Type B pancreatic cell (in vitro differentiated cells): ENCODE measurements at places on chromosomes 2 and 18.

GRCh38 chr18:48842259-48843061 lies 108.3 kb downstream of the SMAD7 start:
- no peak for DNase-seq

DNA sequence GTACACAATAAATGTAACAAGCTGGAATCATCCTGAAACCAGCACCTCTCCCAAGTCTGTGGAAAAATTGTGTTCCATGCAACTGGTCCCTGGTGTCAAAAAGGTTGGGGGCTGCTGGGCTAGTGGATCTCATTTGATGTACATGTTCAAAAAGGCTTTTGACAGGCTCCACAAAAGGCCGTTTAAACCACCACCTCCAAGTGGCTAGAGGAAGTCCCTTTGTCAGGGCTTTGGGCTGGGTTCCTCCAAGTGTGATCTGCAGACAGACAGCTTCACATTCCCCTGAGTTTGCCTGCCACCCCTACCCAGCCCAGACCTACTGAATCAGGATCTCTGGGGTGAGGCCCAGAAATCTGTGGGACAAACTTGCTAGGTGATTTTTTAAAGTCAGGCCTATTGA lies 84.7 kb downstream of the TGFA start:
- DNase-seq, result no peak

- DNase-seq, result no peak
These were observed 272.4 kb upstream of the THSD7B start for GRCh38 chr2:136492901-136493300.

GRCh38 chr2:20429528-20429927 lies 17.3 kb upstream of the RHOB start:
- no peak for DNase-seq

GRCh38 chr18:26442126-26442525 lies 106.2 kb downstream of the KCTD1 start:
- DNase-seq, result no peak

- DNase-seq, result no peak
These were observed 247.4 kb upstream of the CYP26B1 start for GRCh38 chr2:72395096-72395495.

DNA sequence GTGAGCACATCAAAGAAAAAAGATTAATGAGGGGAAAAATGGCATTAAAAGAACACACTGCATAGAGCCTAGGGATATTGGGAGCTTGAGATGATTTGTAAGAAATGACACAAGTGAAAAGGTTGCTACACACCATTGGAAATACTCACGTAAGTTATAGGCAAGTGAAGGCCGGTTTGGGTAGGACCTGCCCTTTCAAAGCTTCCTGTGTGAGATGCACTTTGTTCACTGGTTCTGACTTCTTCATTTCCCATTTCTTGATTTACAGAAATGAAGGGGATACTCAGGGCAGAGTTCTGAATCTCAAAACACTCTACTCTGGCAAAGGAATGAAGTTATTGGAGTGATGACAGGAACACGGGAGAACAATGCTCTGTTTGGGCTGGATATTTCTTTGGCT lies at the start of gene IL18RAP:
Gene IL18RAP, plus strand, starts transcription at position 251 of the 400 bp plus-strand sequence. Its CDS starts 118 bp downstream, at position 369.
- no peak for DNase-seq

GRCh38 chr18:1048032-1048431 lies 143.4 kb downstream of the ADCYAP1 start:
- DNase-seq, result no peak

GRCh38 chr2:47069628-47070154 lies 85.4 kb downstream of the STPG4 start:
- DNase-seq, result no peak

- DNase-seq, result no peak
These were observed 259.7 kb downstream of the LPIN1 start for GRCh38 chr2:12005886-12006681.

DNA sequence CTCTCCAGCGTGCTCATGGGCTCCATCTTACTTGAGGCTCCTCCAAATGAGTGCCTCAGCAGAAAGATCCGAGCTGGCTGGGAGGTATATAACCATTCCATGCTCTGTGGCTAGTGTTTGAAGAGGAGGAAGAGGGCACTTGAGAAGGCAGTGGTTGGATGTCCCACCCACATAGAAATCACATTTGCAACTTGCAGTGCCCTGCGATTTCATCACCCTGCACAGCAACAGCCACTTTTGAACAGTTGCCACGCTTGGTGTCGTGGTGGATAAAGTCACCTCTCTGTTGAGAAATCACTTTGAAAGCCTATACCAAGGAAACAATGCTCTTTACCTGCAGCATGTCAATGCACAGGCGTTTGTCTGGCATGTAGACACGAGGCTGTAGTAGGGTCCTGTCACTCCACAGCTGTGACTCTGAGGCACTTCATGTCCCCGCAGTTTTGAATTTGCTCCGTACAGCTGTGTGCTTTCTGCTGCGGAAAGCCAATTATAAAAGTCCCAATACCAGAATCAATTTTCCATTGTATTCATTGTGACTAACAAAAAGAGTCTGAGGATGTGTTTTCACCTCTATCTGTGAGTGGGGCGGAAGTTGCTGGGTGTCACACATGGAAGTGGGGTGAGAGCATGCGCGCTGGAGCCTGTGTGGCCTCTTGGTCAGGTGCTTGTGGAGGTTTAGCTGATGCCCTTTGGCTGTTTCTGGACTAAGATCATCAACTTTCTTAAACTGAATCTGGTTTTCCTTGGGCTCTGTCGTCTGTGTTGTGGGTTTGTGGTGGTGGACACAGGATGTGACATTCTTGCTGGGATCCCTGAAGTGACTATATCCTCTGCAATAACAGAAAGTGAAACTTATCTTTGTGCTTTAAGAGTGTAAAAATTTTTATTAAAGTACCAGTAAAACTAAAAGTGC lies 2.8 kb downstream of the CNDP2 start:
- DNase-seq, result no peak

DNA sequence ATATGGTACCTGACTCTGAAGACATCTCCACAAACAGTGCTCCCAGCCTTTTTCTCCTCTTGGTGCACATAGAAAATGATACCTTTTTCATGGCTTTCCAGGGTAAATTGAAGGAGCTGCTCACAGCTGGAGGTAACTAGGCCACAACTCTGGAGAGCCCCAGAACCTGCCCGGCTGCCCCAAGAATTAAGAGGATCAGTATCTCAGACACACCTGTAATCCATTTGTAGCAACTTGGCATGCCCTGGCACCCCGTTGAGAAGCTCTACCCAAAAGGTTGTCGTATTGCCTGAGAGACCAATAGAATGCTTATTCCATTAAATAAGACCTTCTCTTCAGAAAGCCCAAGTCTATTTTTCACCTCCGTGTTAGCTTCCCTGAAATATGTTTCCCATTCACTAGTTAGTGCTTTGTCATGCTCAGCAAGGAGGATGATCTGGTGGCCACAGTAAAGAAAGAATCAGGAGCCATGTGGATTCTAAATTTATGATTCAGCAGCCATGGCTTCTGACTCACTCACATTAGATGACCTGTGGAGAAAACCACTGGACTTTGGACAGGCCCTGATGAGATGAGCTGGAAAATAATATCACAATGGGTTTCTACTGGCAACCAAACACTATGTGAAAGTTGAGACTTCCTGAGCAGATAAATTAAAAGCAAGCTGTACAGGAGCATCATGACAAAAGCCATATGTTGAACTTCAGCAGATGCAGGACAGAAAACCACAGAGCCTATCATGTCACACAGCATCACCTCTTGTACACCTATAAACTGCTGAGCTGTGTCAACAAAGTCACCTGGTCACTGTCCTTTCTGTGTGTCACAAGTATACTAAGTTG lies 253.3 kb upstream of the OSR1 start:
- DNase-seq, result no peak

DNA sequence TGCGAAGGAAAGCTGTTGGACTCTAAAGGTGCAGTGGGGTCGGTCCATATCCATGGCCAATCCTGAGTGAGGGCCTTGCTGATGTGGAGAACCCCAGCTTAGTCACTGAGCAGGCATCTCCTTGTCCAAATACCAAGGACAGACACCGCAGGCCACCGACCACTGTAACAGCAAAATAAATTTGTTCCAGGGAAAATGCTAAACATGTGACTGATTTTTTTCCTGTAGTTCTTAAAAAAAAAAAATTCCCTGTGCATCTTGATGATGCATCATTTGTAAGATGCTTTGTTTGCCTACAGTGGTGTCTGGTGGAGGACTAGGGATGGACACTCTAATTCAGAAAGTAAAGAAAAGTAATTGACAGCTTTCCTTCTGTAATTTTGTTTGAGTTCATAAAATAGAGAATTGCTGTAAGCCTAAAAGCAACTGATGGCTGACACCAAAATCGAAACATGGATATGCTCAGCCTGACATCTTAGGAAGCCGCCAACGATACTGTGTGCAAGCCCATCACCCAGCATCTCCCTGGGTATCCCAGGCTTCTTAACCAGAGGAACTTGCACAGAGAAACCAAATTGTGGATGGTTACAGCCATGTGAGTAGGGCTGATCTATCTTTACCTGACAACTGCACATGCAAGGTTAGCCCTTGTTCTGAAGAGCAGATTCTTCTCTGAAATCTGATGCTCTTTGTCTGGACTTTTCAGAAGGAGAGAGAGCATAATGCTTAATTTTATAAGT lies 188.6 kb downstream of the ARL4C start:
- no peak for DNase-seq
